ENCODE measurements at places on chromosomes 6 and 20. TPM values are rescaled to one million over a fixed set of nuclear protein-coding genes. Genes with fewer than 3 reads are reported as not detected.

OR2H2 gene
- not detected for total RNA-seq

TNFRSF6B gene
- 0.53 TPM for total RNA-seq

REM1 gene
- total RNA-seq, result 0.20 TPM

ROMO1 gene
- total RNA-seq, result 326 TPM

RAET1L gene
- 0.47 TPM for total RNA-seq

PAX1 gene
- not detected for total RNA-seq

ARFGEF3 gene
- 0.59 TPM for total RNA-seq

ZNF334 gene
- not detected for total RNA-seq

NCOA5 gene
- total RNA-seq, result 22.5 TPM

FOXF2 gene
- 28.8 TPM for total RNA-seq

PDYN gene
- total RNA-seq, result 0.06 TPM

CASS4 gene
- 0.03 TPM for total RNA-seq

RBPJL gene
- not detected for total RNA-seq

DCBLD1 gene
- 32.9 TPM for total RNA-seq

SLC2A4RG gene
- total RNA-seq, result 101 TPM

HLA-DQA2 gene
- total RNA-seq, result not detected

SYCP2L gene
- total RNA-seq, result 1.6 TPM

C6orf163 gene
- total RNA-seq, result 0.36 TPM

ARMC12 gene
- 0.46 TPM for total RNA-seq

BPI gene
- not detected for total RNA-seq

HCRTR2 gene
- not detected for total RNA-seq

PRKN gene
- 0.07 TPM for total RNA-seq

TMEM244 gene
- not detected for total RNA-seq

MGME1 gene
- 43.0 TPM for total RNA-seq

GINM1 gene
- total RNA-seq, result 27.5 TPM

LRRC1 gene
- total RNA-seq, result 4.7 TPM

PTGIS gene
- not detected for total RNA-seq

MICAL1 gene
- 8.5 TPM for total RNA-seq

HACE1 gene
- total RNA-seq, result 3.1 TPM

PNPLA1 gene
- total RNA-seq, result not detected

SPAG4 gene
- total RNA-seq, result 4.5 TPM

ENTPD6 gene
- total RNA-seq, result 113 TPM

SLC17A3 gene
- total RNA-seq, result 0.93 TPM

NINL gene
- 13.9 TPM for total RNA-seq

MAS1L gene
- not detected for total RNA-seq

All from A549 treated with RU486 at 1 μM for 4 hours (cell line).